ENCODE measurements at places on chromosomes 12 and 14. TPM values are rescaled to one million over a fixed set of nuclear protein-coding genes. Genes with fewer than 3 reads are reported as not detected.
A peak's percentile ranks its signal among the peaks of the same experiment; 100 is the strongest.

Gene NR1H4
- 10.7 TPM for total RNA-seq

Gene ANO2
- total RNA-seq, result not detected

Gene ADCY6
- 76.6 TPM for total RNA-seq

Gene FAM222A
- 3.1 TPM for total RNA-seq

Gene PLCZ1
- not detected for total RNA-seq

Gene MAP1LC3B2
- 2.7 TPM for total RNA-seq

Gene PDE3A
- not detected for total RNA-seq

Gene RND1
- 0.57 TPM for total RNA-seq

Gene TGM1
- total RNA-seq, result not detected

Gene RAB15
- 2.9 TPM for total RNA-seq

Gene B4GALNT3
- 1.9 TPM for total RNA-seq

Gene COCH
- 2.2 TPM for total RNA-seq

- no peak for DNase-seq
These were observed 110.4 kb downstream of the ETV6 start for GRCh38 chr12:11759899-11760298.

DNA sequence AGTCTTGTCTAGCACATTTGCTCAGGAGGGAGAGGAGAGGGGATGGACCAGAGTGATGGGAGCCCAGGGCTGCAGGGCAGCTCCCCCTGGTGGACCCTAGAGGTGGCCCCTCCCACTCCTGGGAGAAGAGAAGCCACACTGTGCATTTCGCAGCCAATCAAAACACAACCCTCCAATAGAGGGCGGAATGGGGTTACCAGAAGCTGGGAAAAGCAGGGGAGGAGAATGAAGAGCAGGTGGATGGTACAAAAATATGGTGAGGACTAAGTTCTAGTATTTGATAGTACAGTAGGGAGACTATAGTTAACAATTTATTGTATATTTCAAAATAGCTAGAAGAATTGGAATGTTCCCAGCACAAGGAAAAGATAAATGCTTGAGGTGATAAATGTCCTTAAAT lies 23.6 kb downstream of the VASH1 start:
- peak; percentile 51 for DNase-seq

- no peak for DNase-seq
These were observed 79.2 kb downstream of the DAD1 start for GRCh38 chr14:22509751-22510300.

DNA sequence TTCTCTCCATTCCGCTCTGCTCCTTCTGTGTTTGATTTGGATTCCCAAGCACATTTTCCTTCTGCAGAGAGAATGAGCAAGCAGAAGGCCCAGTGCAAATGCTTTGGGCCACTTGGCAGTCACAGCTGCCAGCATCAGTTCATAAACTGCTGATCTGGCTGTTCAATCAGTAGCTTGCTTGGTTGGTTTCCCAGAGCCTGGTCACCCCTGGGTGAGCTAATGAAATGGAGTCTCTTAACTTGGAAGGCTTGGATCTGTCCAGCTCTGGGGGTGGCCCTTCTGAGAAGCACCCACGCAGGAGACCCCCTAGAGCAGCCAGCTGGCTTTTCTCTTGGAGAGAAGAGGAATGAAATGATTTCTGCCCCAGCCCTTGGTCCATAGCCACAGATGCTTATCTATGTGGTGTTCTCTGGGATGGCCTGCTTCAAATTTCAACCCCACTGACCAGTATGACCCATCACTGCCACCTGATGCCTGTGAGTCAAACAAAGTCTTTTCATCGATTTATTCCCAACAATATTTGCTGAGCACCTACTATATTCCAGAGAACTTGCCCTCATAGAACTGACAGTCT lies 30.3 kb downstream of the FAIM2 start:
- DNase-seq, result no peak

- peak; percentile 69 for DNase-seq
These were observed 25.4 kb upstream of the PWP1 start for GRCh38 chr12:107660235-107660634.

DNA sequence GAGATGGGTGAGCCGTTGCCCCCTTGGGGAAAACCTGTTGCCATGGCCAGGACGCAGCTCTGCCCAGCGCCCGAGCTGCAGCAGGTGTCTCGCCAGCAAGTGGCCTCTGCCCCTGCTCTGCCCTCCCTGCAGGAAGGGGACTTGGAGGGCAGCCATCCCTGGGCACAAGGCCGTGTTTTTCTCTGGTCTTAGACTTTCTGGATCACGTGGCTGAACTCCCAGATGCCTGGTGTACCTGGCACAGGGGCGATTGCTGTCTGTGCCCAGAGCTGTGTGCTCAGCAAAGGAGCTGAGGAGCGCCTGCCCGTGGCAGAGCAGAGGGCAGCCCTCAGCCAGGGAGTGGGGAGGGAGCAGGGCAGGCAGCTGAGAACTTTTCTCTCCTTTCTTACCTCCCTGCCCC lies 38.0 kb downstream of the TMEM63C start:
- DNase-seq, result no peak

DNA sequence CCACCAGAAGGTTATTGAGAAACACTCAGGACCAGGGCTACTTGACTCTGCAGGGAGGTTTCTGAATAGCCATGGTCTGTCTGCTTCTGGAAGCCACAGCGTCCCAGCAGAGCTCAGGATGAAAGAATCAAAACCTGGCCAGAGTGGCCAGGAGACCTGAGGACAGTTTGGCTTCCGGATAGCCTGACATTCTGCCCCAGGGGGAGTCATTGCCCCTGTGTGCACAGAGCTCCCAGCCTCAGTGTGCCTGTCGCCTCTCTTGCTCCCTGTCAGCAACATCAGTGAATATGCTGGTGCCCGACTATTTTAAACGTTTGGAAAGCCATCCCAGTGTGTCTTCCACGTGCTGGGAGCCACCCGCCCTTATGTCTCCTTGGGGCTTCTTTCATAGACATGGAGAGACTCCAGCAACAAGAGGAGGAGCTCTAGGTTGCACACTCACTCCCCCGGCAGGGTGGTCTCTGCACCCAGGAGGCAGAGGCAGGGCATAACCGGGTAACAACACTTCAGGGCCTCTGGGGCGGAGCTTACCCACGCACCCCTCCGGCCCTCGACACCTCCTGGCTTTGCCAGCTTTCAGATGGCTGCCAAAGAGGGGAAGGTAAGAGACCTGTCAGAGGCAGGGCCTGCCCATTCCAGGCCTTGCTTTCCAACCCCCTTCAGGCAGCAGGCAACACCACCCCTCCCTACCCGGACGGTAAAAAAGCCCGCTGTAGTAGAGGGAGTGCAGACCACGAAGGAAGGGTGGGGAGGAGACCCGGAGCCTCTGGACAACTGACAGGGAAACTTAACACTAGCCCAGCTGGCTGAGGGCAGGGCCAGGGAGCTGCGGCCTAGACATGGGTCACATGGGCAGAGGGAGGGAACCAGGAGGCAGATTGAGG lies 19.0 kb upstream of the SLC6A12 start:
- DNase-seq, result no peak

GRCh38 chr14:90669731-90670130 lies 146.5 kb downstream of the TTC7B start:
- DNase-seq, result no peak

DNA sequence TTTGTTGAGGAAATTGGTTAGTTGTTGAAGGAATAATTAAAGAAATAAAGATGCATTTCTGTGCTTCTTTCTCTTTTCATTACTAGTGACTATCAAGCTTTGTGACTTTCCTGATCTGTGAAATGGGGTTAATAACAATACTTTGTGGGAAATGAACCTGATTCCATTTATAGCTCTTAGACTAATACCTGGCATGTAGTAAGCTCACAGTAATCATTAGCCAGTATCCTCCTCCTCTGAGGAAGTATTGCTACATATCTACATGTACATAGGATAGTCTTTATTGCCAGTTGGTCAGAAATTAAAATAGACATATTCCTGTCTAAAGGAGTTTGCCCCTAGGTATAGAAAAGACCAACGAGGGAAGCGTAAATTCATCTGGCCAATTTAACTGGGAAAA lies 1.8 kb upstream of the CCDC198 start:
- no peak for DNase-seq

- no peak for DNase-seq
These were observed 13.8 kb downstream of the KCNMB4 start for GRCh38 chr12:70379846-70380245.

- DNase-seq, result no peak
These were observed 1.5 kb downstream of the ATP2B1 start for GRCh38 chr12:89706986-89707702.

DNA sequence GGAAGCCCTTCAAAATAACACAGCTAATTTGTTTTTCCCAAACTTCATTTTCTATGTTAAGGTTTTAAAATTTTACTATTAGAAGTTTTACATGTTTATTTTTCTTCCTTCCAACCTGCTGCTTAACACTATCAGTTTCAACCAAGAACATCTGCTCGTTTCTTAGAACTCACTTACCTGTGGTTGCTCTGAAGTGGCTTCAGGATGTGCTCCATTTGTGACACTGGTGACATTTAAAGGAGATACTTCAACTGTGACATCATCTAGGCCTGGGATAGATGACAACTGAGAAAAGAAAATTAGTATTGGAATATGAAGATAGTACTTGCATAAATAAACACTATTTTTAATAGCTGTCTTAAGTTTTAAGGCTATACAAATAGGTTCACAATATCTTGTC lies 17.9 kb downstream of the WASHC3 start:
- no peak for DNase-seq

DNA sequence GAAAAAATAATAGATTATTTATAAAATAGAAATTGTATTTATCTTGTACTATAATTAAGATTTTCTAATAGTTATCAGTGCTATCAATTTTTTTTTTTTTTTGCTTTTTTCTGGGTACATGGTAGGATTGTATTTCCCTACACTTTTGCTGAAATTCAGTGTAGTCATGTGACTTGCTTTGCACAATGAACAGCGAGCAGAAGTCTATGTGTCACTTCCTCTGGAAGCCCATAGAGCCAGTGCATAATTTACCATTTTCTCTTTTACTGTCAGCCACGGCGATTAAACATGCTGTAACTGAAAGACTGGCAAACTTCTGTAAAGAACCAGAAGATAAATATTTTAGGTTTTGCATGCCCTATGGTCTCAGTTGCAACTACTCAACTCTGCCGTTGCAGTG lies 80.8 kb upstream of the PPP1R12A start:
- no peak for DNase-seq

DNA sequence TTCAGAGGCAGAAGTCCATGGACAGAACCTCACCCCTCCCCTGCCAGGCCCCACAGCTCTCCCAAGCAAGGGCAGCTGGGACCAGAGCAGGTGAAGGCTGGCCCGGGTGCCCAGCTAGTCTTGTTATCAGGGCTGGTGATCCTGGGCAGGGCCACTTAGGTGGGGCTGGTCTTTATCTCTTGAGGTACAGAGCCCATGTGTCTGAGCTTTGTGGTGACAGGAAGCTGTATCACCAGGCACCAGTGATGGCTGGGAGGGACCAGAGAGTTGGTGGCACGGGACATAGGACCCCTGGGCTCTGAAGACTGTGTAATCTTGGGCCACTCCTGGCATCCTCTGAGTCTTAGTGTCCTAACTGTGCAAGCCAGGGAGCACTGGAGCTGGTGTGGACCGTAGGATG lies 12.8 kb upstream of the HPD start:
- DNase-seq, result no peak

GRCh38 chr14:63200035-63200740 lies 4.1 kb upstream of the RHOJ start:
- no peak for DNase-seq

DNA sequence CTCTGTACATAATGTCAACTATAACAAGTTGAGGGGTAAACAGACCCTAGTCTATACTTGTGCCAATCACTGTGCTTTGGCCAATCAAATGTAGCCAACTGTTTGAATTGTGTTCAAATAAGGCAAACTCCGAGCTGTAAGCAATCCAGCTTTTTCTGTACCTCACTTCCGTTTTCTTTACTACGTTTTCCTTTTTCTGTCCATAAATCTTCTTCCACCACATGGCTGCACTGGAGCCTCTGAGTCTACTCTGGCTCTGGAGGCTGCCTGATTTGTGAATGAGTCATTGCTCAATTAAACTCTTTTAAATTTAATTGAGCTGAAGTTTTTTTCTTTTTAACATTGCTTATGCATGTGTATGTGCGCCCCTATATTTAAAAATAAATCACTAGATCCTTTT lies 29.7 kb downstream of the CLEC1A start:
- no peak for DNase-seq

DNA sequence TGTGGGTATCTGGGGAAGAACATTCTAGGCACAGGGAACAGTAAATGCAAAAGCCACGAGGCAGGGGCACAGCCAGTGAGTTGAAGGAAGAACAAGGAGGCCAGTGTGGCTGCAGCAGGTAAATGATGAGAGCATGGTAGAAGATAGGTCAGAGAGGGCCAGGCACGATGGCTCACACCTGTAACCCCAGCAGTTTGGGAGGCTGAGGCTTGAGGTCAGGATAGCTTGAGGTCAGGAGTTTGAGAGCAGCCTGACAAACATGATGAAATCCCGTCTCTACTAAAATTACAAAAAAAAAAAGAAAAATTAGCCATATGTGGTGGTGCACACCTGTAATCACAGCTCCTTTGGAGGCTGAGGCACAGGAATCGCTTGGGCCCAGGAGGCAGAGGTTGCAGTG lies 86.7 kb upstream of the ESRRB start:
- no peak for DNase-seq

- DNase-seq, result no peak
These were observed 176.7 kb downstream of the TMEM132D start for GRCh38 chr12:129727100-129727499.

DNA sequence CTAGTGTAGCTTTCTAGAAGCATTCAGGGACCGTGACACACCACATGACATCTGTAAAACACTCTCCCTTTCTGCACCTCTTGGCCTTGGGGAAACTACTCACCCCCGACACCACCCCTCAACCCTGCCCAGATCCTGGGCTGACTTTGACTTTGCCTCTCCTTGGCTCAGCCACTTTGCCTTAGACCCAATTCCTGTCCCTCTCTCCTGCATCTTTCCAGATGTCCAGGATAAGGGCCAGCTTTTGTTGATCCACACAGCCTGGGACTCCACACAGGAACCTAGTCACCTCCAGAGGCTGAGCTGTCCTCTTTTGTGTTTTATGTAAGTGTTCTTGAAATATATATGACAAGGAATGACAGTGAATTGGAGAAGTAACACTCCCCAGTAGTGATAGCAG lies 153.7 kb upstream of the PLXNC1 start:
- DNase-seq, result no peak

GRCh38 chr12:41274643-41275042 lies 86.5 kb downstream of the PDZRN4 start:
- no peak for DNase-seq

GRCh38 chr14:68405961-68406360 lies 386.9 kb downstream of the ZFP36L1 start:
- no peak for DNase-seq

GRCh38 chr14:46444666-46445065 lies 206.9 kb downstream of the RPL10L start:
- no peak for DNase-seq

DNA sequence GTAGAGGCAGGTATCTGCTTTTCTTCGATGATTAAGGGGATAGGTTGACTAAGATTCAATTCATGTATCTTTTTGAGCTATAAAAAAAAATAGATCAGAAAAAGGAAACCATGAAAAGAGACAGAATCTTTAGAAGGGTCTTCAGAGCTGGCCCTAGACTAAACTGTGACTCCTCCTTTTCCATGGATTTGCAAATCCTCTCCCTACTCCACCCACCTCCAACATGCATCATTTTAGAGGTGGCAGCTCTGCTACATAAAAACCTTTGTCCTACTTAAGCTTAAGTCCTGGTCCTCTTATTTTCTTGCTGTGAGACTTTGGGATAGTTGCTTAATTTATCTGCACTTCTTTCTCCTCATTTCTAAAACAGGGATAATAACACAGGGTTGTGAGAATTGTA lies 48.4 kb upstream of the LIMA1 start:
- no peak for DNase-seq

GRCh38 chr12:88860851-88861250 lies 280.6 kb upstream of the KITLG start:
- DNase-seq, result no peak

GRCh38 chr12:1932264-1932777 lies 13.9 kb upstream of the CACNA2D4 start:
- DNase-seq, result peak; percentile 8

Data from Caki2 (cell line).